ENCODE measurements at places on chromosomes 11 and 22.

DNA sequence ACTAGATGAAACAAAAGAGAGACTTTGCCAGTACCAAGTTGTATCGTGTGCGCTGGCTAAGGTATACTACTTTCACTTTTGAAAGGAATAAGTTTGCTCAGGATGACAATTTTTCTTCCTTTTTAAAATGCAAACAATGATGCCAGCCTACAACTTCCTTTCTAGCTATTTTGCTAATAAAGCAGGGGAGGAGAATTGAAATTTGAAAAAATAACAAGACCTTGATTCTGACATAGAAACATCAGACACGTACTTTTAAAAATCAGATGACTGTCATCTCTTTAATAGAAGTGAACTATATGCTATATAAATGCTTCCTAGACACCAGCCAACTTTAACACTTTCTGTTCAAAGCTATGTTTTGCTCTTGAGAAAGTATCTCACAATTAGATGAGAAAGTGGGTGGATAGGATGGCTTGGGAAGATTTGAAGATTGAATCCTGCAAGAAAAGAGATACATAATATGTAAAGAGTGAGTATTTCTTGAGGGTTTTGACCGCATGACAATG is 41.7 kb upstream of the BLID start:
- no peak for DNase-seq

- DNase-seq = no peak
Observed at GRCh38 chr11:118635237-118635591, 27.8 kb downstream of the PHLDB1 start.

DNA sequence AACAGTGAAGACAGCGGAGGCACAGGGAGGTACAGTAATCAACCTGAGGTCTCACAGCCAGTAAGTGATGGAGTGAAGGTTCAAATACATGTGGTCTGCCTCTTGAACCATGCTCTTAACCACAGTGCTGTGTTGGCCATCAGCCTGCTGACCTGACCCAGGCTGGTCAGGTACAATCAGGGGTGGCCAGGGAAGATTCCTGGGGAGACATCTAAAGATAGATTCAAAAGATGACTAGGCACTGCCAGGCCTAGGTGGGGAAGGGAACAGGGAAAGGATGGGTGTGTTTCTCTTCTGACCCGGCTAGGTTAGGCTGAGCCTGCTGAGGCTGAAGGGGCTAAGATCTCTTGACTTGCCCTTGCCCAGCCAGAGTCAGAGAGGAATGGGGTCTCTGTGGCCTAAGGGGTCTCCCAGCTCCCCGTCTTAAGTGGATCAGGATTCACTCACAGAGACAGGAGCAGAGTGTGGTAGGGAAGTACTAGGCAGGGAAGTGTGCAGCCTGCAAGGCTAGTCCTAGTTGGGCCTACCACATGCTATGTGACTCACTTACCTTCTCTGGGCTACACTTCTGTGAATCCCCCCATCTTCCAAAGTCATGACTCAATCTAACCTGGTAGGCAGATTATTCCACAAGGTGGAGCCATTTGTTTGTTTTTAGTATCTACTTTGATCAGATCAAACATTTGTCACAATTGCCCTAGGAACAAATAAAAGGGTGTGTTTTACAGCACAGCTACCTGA is 10.4 kb upstream of the SREBF2 start:
- DNase-seq = no peak

DNA sequence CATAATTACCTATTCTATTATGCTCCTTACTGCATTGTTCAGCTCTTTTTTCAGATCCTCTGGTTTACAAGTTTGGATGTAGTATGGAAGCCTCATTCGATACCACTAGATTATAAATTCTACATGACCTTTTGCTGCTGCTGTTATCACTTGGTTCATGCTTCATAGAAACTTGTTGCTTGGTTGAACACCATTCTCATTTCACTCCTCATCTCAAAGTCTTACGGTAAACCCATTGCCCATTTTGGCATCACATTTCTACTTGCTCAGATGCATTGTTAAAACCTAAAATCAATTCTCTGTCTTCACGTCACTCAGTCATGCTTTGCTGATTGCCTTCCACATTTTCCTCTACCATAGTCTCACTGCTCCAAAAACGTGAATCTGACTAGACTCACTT is 155.5 kb upstream of the DDI1 start:
- DNase-seq = no peak

DNA sequence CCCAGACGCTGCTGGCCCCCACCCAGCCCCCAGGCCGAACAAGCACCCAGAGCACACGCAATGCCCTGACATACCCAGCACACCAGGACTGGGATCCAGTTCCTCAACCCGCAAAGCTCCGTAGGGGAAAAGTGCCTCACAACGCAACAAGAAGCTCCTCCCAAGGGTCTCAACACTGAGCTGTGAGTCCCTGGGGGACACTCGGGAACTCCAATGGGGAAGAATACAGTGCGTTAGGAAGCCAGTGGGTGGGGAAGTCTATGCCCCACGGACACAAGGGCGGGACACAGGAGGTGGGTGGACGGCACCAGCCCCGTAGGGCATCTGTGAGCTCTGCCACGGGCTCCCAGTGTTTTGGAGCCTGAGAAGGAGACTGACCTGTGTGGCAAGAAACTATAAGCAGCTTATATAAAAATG is 1.6 kb downstream of the DEAF1 start:
- no peak for DNase-seq

GRCh38 chr11:40421208-40421981 is 1038.1 kb downstream of the LRRC4C start:
- no peak for DNase-seq

DNA sequence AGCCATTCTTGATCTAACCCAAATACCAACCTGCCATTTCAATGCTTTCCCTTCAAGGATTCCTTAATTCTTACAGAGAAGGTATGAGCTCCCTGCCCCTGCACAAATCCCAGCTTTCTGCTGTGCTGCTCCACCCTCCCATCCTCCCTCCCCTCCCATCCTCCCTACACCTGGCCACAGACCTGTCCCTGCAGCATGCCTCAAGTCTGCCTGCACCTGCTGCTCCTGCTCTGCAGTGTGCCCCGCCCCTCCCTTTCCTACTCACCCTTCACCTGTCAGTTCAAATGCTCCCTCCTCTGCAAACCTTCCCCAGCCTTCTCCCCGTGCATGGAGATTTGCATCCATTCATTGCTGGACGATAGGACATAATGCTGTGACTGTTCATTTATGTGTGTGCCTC is 139.9 kb upstream of the NARS2 start:
- no peak for DNase-seq

GRCh38 chr22:45280587-45280980 is 4.2 kb upstream of the UPK3A start:
- no peak for DNase-seq

DNA sequence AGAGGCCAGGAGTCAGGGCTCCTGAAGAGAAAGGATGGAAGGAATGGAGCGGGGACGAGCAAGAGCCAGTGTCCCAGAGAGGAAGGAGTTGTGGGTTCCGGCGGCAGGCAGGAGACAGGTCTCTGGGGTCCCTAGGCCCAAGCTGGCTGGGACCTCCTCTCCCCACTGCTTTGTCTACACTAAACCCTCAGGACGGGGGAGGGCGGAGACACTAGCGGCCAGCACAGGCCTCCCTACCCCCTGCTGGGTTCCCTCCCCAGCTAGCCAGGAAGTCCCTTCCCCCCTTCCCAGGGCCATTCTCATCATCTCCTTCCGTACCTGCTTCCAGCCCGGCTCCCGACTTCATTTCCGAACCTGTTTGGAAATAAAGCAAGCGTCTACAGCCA is 79.5 kb downstream of the ST3GAL4 start:
- no peak for DNase-seq

- DNase-seq = peak; percentile 22
Observed at GRCh38 chr11:19080579-19080993, 20.1 kb upstream of the MRGPRX2 start.

GRCh38 chr11:132692891-132693290 is 839.4 kb downstream of the OPCML start:
- DNase-seq = no peak
